ENCODE measurements at places on chromosomes 1 and 21. TPM values are rescaled to one million over a fixed set of nuclear protein-coding genes. Genes with fewer than 3 reads are reported as not detected.
A peak's percentile ranks its signal among the peaks of the same experiment; 100 is the strongest.

DNA sequence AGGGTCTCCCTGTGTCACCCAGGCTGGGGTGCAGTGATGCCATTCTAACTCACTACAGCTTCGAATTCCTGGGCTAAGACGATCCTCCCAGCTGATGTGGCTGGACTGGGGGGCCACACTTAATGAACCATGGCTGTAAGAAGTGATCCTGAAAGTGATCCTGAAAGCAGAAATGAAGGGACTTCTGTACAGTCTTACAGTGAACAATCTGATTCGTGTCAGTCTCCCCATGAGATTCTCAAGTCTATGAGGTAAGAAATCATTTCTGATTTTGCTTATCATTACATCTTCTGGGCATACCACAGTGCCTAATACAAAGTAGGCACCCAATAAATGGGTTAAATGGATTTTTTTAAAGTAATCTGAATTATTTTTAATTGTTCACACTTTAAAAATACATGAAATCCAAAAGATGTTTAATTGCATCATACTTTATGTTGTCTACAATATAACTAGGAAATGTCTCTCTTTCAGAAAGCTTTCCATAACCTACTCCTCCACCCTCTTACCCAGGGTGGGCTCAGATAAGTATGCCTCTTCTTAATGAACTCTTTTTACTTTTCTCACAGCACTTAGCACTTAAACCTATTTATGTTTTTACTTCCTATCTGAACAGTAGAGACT, 21.5 kb downstream of the TUT4 start:
- H3K27me3 ChIP-seq: no peaks in the 10 kb centered on the region
- H3K4me1 ChIP-seq: peaks cover 49% of the 10 kb centered on the region
- DNase-seq: no peak

DNA sequence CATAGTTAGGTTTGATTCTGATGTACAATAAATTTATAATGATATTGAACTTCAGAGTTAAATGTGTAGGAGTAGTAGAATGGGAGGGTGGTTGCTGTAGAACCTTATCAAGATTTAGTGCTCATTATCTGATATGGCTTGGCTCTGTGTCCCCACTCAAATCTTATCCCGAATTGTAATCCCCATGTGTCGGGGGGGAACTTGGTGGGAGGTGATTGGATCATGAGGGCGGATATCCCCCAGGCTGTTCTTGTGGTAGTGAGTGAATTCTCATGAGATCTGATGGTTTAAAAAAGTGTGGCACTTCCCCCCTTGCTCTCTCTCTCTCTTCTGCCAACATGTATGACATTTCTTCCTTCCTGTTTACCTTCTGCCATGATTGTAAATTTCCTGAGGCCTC, 265.5 kb downstream of the GRIK1 start:
- peak; percentile 2 for DNase-seq
- H3K4me3 ChIP-seq: no peak overlapping the region
- H3K4me1 ChIP-seq: peaks cover 5% of the 10 kb centered on the region
- peaks cover 2% of the 10 kb centered on the region for H3K27me3 ChIP-seq

GRCh38 chr1:228154670-228155571, 5.2 kb downstream of the GJC2 start:
- no peaks in the 10 kb centered on the region for H3K27me3 ChIP-seq
- no peak overlapping the region for H3K4me3 ChIP-seq
- peaks cover 38% of the 10 kb centered on the region for H3K4me1 ChIP-seq
- H3K27ac ChIP-seq: peak overlapping the region; percentile 81
- no peaks in the 10 kb centered on the region for H3K36me3 ChIP-seq

GRCh38 chr1:179881642-179882252, 338 bp upstream of the TOR1AIP1 start:
- peaks cover 23% of the 10 kb centered on the region for H3K36me3 ChIP-seq
- no peak for DNase-seq
- H3K4me1 ChIP-seq: peaks cover 45% of the 10 kb centered on the region
- peak overlapping the region; percentile 89 for H3K4me3 ChIP-seq
- no peaks in the 10 kb centered on the region for H3K27me3 ChIP-seq

The SAMSN1 gene
- total RNA-seq: 66.7 TPM

The MTARC2 gene
- not detected for total RNA-seq

The FAAH gene
- 3.0 TPM for total RNA-seq

Data from activated CD8-positive, alpha-beta T cell treated with anti-CD3 and anti-CD28 coated beads for 36 hours (primary cell).